Neural crest cell (in vitro differentiated cells): ENCODE measurements at places on chromosomes 2 and 18.

DNA sequence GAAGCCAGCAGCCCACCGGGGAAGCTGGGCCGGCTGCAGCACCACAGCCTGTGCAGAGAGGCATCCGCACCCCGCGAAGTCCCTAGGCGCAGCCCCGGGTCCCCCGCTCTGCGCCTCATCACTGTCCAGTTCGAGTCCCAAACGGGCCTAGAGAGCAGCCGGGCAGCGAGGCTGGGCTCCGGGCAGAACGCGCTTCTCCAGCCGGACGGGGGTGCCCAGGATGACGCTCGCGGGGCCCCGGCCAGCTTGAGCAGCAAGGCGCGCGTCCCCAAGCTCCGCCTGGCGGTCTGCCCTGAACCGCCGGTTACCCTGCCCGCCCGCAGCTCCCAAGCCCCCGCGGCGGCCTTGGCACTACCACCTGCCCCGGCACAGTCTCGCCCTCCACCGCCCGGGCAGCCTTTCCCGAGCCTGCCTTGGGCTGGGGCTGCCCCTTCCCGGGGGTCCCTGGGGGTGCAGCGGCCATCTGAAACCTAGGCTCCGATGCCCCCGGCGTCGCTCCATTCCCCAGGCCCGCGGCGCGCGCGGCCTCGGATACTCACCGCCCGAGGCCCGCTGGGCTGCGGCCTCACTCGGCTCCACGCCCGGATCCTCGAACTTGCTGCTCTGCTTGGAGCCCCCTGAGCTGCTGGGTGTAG, 591 bp downstream of the SLC16A14 start:
- peak; percentile 57 for DNase-seq

GRCh38 chr18:49175476-49175875, 224.7 kb upstream of the SMAD7 start:
- no peak for DNase-seq

GRCh38 chr2:238848691-238848975, 748 bp downstream of the TWIST2 start:
- no peak for DNase-seq

- no peak for DNase-seq
Measured at GRCh38 chr2:134087371-134087921, 166.4 kb upstream of the MGAT5 start.

DNA sequence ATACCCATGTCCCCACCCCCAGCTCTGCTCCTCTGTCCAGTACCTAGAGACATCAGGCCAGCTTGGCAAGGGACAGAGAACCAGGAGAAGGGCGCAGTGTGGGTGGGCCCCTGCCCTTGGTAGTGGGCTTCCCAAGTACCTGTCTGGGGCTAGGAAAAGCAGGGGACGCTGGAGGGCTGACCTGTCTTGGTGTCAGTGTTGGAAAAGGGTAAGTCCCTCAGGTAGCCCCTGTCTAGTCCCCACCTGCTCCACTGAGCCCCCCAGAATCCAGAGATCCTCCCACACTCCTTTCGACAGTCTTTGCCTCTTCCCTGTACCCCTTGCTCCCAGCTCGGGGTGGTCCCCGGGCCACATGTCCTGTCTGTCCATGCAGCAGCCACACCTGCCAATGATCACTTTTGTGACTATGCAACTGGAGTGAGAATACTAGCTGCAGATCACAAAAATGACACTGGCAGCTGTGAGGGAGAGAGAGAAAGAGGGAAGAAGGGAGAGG, 14.6 kb downstream of the DNAJB2 start:
- no peak for DNase-seq

- no peak for DNase-seq
Measured at GRCh38 chr2:226995625-226996041, 159.8 kb downstream of the RHBDD1 start.

DNA sequence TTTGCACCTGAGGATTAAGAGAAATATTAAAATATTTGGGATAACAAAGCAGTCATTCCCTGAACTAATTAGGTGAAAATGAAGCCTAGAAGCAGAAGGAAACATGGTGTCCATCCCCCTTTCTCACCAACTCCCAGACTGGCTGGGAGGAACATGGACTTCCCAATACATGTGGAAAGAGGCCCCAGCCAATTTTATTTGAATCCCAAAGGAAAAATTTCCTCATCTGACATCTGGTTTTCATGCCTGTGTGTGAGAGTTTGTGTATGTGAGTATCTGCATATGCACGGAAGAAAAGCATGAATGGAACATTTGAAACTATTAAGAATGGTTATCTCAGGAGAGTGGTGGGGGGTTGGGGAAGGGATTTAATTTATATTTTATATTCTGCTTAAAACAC, 84.3 kb downstream of the COPS8 start:
- no peak for DNase-seq

DNA sequence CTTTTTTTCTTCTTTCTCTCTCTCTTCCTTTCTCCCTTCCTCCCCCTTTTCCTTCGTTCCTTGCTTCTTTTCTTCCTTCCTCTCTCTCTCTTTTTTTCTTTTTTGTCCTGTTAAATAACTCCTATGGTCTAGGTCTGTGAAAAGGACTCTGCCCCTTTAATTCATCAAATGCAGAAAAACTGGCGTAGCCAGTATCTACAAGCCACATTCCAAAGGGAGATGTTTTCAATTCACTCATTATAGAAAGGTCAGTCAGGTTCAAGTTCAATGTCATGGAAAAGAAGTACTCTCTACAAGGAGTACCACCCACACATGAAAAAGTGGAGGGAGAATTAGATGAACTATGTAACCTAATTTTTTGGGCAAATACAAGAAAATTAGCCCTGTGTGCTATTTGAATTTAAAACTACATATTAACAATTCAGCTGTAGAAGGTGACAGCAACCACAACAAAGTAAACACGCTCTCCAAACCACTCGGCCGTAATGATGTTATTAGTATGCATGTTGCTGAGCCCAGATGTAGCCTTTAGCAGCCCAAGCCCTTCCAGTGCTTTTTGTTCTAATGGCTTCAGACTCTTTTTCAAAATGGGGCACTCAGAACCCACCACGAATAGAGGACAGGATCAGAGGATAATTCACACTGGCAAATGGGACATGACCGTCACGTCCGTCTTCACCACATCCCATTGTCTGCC, 735.4 kb upstream of the FANCL start:
- DNase-seq = no peak

DNA sequence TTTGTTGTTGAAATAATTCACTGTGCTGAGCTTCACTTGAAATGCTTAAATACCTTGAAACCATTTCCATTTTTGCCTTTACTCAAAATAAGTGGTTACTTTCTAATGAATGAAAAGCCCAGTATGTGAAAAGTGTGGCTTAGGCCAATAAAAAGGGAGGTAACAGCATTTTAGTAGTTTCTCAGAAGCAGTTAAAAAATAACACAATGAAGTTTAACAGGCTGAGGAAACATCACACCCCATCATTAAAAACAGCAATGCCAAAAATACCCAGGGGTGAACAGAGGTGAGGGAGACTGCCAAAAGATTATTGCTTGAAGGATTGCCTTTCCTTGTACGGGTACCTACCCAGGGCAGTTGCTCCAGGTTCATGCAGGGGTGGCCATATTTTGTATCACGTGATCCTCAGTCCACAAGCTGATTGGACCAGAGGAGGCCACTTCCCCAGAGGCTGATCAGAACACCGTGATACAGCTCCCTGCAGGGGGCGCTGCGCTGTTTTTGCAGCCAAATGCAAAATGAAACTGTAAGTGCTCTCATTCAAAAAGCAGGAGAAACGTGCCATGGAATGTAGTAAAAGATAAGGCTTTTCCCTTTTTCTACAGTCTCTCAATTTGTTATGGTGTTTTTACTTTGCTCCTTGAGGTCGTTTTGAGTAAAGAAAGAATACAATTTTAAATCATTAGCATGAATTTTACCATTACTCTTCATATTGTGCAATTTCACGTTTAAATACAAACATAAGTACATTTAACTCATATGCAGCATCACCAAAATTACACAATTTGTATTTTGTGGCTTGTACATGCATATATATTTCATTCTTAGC, 70.2 kb upstream of the SH3BP4 start:
- peak; percentile 64 for DNase-seq

- DNase-seq = no peak
Measured at GRCh38 chr2:166344286-166345113, 31.2 kb downstream of the SCN9A start.

DNA sequence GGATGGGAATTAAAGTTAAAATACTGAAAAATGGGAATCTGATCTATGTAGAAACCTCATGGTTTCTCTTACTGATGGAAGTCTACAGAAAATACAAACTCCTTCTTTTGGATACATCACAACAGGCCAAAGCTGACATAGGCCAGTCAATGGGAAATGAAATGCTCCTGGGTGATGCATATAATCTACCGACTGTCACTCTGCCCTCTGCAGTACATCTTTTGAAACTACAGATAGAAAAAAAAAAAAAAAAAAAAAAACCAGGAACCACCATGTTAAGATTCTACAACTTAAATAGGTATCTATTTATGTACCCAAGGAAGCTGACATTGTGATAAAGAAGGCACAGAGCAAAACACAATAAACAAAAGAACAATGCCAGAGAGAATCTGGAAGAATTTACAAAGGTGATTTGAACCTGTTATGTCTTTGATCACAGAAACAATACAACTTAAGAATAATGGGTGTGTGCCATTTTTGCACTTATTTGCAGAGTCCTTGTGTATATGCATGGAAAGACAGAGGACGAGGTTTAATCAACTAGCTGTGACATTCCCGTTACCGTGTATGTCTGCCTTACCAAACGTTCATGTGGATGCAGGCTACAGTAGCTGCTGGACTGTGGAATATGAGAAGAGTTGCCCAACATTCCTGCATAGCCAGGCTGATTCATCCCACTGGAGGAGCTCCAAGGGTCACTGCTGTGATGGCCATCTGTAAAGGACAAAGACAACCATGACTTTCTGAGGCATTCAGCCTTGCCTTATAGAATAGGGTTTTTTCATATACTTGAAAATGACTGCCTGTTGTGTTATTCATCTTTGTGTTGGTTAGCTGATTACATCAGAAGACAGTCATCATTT, 312.7 kb downstream of the TCF4 start:
- DNase-seq = no peak

DNA sequence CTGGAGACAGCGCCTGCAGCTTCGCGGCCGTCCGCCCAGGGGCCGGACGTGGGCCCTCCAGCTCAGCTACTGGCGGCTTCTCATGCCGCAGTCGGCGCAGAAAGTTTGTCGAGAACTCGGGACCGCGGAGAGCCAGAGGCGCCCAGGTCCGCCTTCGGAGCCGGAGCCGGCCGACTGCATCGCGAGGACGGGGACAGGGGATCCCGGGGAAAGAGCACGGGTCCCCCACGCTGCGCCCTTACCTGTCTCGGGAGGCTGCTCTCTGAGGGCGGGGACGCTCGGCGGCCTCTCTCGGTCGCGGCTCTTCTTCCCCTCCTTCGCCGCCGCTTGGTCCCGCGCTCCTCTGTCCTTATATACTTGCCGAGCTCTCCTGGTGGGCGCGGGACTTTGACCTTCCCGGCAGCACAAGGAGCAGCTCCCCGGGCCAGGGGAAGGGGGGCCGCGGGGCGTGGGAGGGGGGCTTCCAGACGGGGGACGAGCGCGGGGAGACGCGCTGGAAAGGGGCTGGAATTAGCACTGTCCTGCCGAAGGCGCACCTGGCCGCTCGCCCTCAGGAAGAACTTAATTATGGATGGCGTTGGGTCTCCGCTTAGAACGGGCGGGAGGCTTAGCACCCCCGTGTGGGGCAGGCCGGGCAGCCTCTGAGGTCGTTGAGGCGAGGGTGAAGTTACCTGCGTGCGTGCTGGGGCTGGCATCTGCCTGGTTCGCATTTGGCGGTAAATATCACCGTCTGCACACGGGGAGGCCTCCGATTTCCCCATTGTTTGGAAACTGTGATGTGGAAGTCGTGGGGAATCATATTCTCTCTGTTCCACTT, at the start of gene POMC:
TSS of gene POMC (minus strand) at position 325 of the 817 bp plus-strand sequence. CDS start 3,808 bp downstream, outside the sequence.
- DNase-seq = peak; percentile 29

DNA sequence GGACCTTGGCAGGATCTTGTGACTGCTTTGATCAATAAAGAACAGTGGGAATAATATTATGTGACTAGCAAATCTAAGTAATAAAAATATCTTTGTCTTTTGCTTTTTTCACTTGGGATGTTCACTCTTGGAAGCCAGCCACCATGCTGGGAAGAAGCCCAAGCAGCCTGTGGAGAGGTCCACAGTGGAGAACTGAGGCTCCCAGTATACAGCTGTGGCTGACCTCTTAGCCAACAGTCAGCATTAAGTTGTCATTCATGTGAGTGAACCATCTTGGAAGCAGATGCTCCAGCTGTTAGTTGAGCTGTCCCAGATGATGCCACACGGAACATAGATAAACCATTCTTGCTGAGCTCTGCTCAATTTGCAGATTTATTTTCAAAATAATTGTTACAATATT, 160.0 kb downstream of the OSR1 start:
- no peak for DNase-seq

GRCh38 chr2:74048843-74049519, 64.3 kb downstream of the TET3 start:
- DNase-seq = no peak

- no peak for DNase-seq
Measured at GRCh38 chr2:120251880-120252224, 800 bp upstream of the RALB start.
